ENCODE measurements at places on chromosomes 1 and 21.
A peak's percentile ranks its signal among the peaks of the same experiment; 100 is the strongest.

- DNase-seq: no peak
Observed at GRCh38 chr1:230020451-230020850, 46.6 kb upstream of the GALNT2 start.

DNA sequence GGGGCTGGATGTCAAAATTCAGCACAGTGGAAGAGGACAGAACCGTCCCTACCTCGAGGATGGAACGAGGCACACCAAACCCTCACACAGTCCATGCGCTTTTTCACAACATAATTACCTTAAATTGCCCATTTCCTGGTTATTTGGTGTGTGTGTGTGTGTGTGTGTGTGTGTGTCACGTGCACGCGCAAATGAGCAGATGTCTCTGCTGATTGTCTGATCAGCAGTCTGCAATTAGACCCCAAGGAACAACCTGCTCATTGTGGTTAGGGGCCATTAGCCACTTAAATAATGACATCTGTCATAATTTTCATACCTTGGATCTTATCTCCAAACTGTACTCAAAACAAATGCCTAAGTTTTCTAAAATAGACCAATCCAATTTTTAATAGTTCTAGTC is 23.2 kb downstream of the AVPR1B start:
- no peak for DNase-seq

- no peak for DNase-seq
Observed at GRCh38 chr21:37082856-37083528, 9.9 kb downstream of the TTC3 start.

- no peak for DNase-seq
Observed at GRCh38 chr1:89355056-89355455, 8.8 kb upstream of the GBP6 start.

GRCh38 chr1:211939876-211940468 is 95.4 kb downstream of the INTS7 start:
- DNase-seq: no peak

GRCh38 chr1:186409091-186409490 is 33.5 kb downstream of the ODR4 start:
- DNase-seq: no peak

DNA sequence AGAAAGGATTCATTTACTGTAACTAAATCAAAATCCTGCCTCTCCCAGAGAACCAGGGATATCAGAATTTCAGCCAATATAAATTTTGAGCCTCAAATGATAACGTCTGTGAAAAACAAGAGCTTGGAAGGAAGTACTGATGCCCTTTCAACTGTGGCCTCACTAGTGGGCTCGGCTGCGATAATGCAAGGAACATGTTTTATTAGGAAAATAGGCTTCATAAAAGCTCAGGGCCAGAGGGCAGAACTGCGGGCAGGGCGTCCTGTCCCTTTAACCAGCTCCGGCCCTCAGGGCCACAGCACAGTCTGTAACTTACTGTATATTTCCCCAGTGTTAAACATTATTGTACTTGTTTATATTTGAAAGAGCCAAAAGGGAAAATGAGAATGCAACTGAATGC is 122.0 kb downstream of the PEX14 start:
- no peak for DNase-seq

GRCh38 chr1:8197493-8198282 is 120.2 kb upstream of the SLC45A1 start:
- DNase-seq: no peak

- no peak for DNase-seq
Observed at GRCh38 chr1:20729990-20730689, 2.4 kb downstream of the SH2D5 start.

GRCh38 chr1:234934611-234935033 is 194.0 kb downstream of the TOMM20 start:
- peak; percentile 47 for DNase-seq

DNA sequence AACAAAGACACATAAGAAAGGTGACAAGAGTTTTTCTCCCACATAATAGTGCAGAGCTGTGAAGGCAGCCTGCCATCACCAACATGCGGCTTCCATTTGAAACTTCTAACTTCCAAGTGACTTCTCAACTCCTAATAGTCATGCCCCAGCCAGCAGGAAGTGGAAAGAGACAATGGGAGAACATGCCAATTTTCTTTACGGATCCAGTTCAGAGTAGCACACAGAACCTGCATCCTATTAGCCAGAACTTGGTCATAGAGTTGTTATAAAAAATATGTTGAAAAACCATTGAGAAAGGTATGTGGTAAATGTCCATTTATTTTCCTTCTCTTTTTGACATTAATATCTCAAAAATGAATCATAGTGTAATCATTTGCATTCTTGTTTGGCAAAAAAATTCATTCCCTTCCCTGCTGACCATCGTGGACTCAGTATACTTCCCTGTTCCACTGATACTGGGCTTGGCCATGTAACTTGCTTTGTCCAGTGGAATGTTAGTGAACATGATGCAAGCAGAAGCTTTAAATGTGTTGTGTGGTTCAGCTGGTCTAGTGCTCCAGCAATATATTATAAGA is 197.4 kb downstream of the SEC16B start:
- no peak for DNase-seq

GRCh38 chr1:171803045-171803444 is 21.6 kb downstream of the METTL13 start:
- no peak for DNase-seq

DNA sequence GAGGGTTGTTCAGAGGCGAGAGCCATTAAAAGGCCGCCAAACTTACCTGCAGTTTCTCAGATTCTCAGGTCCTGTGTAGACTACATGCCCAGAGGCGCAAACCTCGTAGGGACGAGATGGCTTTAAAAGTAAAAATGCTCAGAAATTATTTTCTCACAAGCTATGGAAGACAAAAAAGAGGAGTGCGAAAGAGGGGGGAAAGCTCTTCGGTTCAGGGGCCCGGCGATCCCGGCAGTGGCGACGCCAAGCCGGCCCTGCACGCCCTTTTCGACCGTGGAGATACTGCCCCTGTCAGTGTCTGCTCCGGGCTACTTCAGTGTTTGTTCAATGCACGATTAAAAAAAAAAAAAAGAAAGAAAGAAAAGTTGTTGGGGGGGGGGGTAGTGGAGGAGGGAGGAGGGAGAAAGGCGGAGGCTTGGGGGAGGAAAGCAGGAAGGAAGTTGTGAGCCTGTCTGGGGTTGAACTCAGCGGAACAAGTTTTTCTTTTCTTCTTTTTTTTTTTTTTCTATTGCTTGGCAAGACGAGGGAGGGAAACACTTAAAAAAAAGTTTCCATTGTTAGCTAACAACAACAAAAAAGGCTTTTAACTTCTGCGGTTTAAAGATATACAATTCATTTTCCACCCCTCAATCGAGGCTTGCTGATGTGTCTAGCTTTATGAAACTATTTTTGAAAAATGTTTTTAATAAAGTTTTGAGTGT is at the start of gene ITPKB:
TSS of gene ITPKB (minus strand) at position 288 of the 701 bp plus-strand sequence. CDS start 1,824 bp downstream, outside the sequence.
- no peak for DNase-seq

- no peak for DNase-seq
Observed at GRCh38 chr1:68197461-68197860, 34.9 kb downstream of the WLS start.

DNA sequence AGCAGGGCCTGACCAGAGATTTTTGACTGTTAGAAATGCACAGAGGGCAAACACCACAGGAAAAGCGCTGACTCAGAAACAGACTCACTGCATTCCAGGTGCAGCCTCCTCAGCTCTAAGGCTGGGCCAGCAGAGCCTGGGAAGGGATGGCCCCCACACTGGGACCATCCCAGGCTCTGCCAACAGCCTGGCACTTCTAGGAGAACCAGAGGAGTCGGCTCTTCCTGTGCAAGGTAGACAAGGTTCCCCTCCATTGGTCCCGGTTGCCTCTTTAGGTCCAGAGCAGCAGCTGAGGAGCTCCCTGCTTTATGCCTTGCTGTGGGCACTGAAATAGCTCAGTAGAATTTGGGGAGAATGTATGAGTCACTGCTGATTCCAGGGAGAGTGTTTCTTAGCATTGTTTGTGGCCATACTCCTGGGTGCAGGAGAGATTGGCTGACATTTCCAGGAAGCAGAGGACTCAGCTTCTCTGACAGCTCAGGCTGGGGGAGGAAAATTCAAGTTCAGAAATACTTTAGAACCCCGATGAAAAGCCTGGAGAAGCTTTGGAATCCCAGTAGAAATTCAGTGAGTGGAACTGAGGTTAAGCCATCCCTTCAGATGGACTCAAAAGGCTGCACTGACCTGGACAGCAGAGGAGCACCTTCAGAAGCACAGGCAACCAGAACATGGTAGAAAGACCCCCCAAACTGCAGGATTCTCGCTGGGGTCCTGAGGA is 19.7 kb downstream of the PRAMEF1 start:
- no peak for DNase-seq
